ENCODE measurements at places on chromosomes 12 and 14. TPM values are rescaled to one million over a fixed set of nuclear protein-coding genes. Genes with fewer than 3 reads are reported as not detected.

SERPINA9 gene
- total RNA-seq, result not detected

MYO1H gene
- not detected for total RNA-seq

EDDM3A gene
- not detected for total RNA-seq

OTOGL gene
- not detected for total RNA-seq

MANSC1 gene
- total RNA-seq, result 3.1 TPM

HPD gene
- 1.3 TPM for total RNA-seq

SAMD15 gene
- 1.9 TPM for total RNA-seq

NDUFA12 gene
- total RNA-seq, result 132 TPM

NACA gene
- 1,485 TPM for total RNA-seq

SSPN gene
- total RNA-seq, result 0.70 TPM

POTEG gene
- not detected for total RNA-seq

EPYC gene
- not detected for total RNA-seq

FGF6 gene
- total RNA-seq, result not detected

NINJ2 gene
- total RNA-seq, result 0.56 TPM

CHURC1 gene
- 139 TPM for total RNA-seq

REC8 gene
- 4.3 TPM for total RNA-seq

BDKRB2 gene
- 1.1 TPM for total RNA-seq

CRACR2A gene
- 1.4 TPM for total RNA-seq

CD163 gene
- total RNA-seq, result not detected

EPS8 gene
- 46.8 TPM for total RNA-seq

PKP2 gene
- total RNA-seq, result 5.7 TPM

MMP14 gene
- 0.33 TPM for total RNA-seq

INHBC gene
- not detected for total RNA-seq

SERPINA4 gene
- not detected for total RNA-seq

MYF5 gene
- not detected for total RNA-seq

HAL gene
- 0.58 TPM for total RNA-seq

GNB3 gene
- total RNA-seq, result 1.5 TPM

PTCSC3 gene
- total RNA-seq, result not detected

FOXM1 gene
- total RNA-seq, result 89.8 TPM

PLEKHD1 gene
- 0.03 TPM for total RNA-seq

GALNT9 gene
- total RNA-seq, result 4.7 TPM

EFS gene
- not detected for total RNA-seq

PZP gene
- total RNA-seq, result not detected

RASAL1 gene
- 0.56 TPM for total RNA-seq

FOXG1 gene
- total RNA-seq, result 0.15 TPM

PTPRB gene
- 0.42 TPM for total RNA-seq

TAS2R10 gene
- not detected for total RNA-seq

SHMT2 gene
- 124 TPM for total RNA-seq
